ELR (cell line): ENCODE measurements at places on chromosomes 11 and 22.

DNA sequence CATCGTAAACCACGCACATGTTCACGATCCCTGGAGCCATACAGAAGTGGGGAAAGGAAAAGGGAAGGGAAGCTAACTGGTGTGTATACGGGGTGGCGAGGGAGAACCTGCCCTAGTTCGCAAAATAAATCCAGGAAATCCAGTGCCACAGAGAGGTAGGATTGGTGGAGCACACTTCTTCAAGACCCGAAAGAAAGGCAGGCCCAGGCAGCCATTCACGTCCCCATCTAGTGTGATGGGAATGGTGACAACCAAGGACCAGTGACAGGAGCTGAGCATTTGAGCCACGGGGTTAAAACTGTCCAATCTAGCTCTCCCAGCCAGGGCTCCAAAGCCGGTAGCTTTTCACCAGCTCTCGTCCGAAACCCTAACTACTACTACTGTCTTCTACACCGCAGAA lies 53.7 kb downstream of the IGSF9B start:
- DNase-seq, result no peak

- DNase-seq, result peak; percentile 71
Observed at GRCh38 chr11:44634401-44635281, 69.2 kb downstream of the CD82 start.

- DNase-seq, result peak; percentile 70
Observed at GRCh38 chr11:74388678-74389327, 9.4 kb downstream of the PGM2L1 start.

DNA sequence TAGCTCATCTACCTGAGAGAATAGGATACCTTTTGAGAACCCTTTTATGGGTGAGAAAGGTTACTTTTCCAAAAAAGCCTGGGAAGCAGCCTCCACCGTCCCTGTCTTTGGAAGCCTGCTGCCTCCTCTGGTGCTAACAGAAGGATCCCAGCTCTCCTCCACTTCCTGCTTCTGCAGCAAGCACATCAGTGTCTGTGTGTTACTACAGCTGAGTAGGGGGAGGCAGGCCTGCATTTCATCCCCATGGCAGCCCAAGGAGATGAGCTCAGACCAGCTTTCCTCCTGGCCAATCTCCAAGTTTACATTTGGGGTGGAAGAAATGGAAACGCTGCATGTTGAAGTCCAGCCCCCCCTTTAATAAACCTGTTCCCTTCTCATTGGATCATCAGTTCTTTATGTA lies 7.4 kb upstream of the CCDC34 start:
- no peak for DNase-seq

DNA sequence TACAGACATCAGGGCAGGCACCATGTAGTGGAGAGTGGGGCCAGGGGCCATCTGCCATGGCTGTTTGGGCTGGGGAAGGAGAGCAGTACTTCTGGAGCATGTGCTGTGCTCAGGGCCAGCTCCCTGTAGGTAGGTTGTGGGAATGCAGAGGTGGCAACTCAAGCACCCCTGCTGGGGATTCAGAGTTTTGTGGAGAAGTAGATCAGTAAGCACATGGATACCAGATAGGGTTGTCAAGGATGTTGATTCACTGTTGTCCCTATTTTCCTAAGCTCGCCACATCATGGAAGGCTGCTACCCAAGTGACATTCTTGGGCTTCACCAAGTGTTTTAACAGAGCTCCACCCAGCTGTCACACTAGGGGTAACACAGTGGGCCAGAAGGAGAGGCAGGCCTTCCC lies 67.2 kb downstream of the BMAL1 start:
- no peak for DNase-seq

- DNase-seq, result no peak
Observed at GRCh38 chr22:45620706-45621105, 50.9 kb upstream of the ATXN10 start.

GRCh38 chr22:25068707-25069106 lies 116.2 kb downstream of the KIAA1671 start:
- no peak for DNase-seq

GRCh38 chr11:130980071-130980862 lies 64.0 kb upstream of the SNX19 start:
- DNase-seq, result no peak

DNA sequence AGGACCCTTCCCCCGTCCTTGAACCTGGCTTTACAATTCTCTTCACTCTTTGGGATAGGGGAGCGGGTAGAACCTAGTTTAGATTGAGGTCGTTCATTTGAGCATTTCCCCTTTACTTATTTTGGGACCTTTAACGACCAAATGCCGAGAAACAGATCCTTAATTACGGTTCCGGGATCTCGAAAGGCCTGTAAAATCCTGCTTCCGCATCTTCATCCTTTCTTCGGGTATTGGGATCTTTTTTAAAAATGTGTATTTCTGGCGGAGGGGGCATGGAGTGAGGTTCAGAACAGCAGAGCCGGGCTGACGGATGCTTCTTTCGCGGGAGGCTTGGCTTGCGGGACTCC lies 395 bp upstream of the HIPK3 start:
- no peak for DNase-seq

GRCh38 chr22:27780161-27780575 lies 21.4 kb downstream of the MN1 start:
- DNase-seq, result no peak
